ENCODE measurements at places on chromosomes 6 and 20.

GRCh38 chr6:88728756-88729155, 234.7 kb downstream of the RNGTT start:
- DNase-seq = no peak

DNA sequence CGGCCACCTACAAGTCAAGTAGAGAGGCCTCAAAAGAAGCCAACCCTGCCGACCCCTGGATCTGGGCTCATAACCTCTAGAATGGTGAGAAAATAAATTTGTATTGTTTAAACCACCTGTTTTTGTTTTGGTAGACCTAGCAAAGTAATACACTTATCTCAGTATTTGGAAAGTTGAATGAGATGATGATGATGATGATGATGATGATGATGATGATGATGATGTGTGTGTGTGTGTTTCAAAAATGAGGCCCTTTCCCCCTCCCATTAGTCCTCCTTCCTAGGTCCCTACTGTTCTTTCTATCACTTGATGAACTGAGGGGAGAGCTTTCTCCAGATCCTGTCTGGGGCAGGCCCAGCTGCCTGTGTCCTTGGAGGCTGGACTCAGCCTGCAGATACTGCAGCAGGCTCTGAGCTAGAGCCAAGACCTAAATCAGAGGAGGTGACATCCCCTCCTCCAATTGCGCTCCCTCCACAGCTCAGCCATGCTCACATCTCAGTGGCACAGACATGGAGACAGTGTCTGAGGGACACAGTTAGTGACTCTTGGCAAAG, 120.1 kb downstream of the LRFN2 start:
- no peak for DNase-seq

DNA sequence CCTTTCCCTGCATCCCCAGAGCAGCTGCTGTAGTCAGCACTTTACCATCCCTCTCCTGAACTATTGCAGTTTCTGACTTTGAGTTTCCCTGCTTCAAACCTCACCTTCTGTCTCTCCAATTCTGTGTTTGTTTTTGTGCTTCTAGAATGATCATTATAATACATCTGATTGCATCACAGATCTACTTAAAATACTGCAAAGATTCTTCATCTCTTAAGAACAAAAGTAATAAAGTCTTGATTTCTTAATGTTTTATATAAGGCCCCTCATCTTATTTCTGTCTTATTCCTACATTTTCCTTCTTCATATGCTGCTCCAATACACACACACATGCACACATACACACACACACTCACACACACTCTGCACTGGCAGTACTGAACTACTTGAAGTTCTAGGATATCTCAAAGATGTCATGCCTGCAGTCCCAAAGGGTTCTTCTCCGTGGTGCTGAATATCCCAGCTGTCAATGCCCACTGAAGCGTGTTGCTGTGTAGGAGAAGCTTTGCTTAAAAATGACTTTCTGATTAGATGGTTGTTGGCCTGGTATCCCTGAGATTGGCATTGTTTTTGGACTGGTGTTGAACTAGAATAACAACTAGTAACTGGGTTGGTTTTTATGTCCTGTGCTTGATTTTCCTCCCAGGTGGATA, 97.2 kb downstream of the MAP3K4 start:
- DNase-seq = no peak

DNA sequence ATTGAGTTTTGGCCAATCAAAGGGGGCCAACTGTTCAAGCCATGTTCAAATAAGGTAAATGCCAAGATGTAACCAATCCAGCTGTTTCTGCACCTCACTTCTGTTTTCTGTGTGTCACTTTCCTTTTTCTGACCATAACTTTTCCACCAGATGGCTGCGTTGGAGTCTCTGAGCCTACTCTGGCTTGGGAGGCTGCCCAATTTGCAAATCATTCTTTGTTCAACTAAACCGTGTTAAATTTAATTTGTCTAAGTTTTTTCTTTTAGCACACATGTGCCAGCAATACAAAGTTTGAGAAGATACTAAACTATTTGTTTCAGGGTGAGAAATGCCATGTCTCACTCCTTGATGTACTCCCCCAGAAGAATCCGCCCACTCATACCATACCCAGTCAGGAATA, 52.1 kb downstream of the IYD start:
- no peak for DNase-seq

GRCh38 chr20:62159839-62160238, 16.3 kb downstream of the SS18L1 start:
- DNase-seq = no peak

GRCh38 chr6:165931675-165932074, 236.0 kb downstream of the TBXT start:
- DNase-seq = no peak

GRCh38 chr6:166379800-166380199, 2.9 kb downstream of the MPC1 start:
- no peak for DNase-seq

DNA sequence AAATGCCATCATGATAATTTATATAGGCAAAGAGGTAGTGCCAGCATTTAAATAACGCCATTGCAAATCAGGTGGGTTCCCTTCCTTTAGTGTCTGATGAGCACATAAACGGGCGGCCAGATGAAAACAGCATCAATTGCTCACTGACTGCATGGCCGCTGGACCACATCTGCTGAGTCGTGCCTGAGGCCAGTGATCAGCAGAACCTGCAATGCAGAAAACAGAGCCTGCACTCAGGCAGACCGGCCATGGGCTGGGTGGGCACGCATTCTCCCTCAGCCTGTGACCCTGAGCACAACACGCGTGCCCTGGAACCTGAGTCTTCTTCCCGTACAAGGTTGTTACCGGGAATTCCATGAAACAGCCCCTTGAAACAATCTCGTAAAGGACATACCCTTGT, 144.0 kb upstream of the THBS2 start:
- no peak for DNase-seq

DNA sequence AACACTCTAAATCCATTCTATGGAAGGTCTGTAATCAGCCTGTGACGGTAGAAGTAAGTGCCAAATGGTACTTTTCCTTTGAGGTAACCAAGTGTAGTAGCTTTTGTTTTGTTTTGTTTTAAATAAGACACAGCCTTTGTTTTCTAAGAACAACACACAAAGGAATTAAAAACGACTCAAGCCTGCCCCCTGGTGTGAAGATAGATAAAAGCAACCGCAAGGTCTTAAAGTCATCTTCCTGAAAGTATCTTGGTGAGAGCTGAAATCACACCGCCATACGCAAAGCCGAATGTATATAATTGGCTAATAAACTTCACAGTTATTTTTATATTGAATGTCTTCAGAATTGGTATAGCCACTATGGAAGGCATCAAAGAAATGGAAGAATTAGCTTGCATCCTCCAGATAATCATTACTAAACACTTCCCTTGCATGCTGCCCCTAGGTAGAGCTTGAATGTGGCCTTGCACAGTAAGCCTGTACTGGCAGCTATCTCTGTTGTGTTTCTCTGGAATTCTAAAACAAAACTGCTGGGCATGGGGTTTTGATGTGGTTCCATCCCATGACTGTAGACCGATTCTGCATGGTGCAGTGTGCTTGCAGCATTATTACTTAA, 95.6 kb downstream of the LAMP5 start:
- DNase-seq = no peak

DNA sequence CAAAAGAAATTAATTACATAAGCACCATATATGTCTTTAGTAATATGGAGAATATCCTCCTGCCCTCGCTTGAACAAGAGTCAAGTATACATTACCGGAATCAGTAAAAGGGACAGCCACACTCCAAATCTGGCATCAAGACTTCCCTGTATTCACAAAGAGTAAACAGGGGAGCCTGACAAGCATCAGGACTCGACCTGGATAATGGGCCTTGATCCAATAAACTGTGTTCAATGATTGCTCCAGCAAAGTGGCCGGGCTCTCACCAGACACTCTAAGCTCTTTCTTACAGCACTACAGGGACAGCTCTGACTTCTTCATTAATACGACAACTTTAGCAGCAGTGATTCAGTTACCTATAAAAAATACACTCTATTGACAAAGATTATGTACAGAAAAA, 307.9 kb upstream of the POU3F2 start:
- DNase-seq = no peak

GRCh38 chr6:133243723-133244305, 2.7 kb downstream of the EYA4 start:
- DNase-seq = no peak

DNA sequence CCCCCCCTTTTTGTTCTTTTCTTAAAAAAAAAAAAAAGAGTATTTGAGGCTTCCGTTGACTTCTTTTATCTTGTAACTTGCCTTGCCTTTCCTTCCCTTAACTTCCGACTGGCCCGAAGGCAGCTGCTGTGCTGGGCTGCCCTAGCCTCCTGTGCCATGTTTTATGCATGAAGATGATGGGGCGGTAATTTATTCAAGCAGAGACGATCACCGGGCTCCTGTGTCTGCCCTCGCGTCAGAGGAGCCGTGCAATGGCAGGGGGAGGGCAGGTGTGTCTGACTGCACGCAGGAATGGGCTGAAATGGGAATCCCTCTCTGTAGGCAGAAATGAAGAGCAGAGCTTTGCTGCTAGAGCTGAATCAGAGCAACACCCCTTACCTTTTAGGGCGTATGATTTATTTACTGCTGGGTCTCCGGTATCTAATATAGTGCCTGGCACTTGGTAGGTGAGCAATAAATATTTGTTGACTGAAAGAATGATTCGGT, 106.3 kb upstream of the RIPOR2 start:
- DNase-seq = no peak

DNA sequence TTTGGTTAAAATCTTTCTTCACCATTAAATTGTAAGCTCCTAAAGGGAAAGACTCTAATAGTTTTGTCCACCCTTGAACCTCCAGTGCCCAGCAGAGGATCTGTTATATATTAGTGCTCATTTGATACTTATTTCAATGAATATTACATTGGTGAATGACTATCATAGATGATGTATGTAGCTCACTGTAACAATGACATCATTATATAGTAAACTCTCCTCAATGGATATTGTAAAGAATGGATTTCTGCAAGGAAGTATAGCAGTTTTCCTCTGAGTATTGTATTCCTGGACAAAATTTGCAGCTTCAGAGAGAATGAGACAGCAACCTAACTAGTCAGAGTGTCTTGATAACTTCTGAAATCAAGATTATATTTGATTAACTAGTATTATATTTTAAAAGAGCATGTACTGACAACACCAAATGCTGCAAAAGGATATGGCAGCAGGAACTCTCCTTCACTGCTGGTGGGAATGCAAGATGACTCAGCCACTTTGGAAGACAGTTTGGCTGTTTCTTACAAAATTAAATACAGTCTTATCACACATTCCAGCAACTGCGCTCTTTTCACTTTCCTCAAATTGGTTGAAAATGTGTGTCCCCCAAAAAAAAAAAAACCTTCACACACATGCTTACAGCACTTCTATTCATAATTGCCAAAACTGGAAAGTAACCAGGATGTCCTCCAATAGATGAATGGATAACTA, 189.8 kb upstream of the OPRM1 start:
- no peak for DNase-seq

DNA sequence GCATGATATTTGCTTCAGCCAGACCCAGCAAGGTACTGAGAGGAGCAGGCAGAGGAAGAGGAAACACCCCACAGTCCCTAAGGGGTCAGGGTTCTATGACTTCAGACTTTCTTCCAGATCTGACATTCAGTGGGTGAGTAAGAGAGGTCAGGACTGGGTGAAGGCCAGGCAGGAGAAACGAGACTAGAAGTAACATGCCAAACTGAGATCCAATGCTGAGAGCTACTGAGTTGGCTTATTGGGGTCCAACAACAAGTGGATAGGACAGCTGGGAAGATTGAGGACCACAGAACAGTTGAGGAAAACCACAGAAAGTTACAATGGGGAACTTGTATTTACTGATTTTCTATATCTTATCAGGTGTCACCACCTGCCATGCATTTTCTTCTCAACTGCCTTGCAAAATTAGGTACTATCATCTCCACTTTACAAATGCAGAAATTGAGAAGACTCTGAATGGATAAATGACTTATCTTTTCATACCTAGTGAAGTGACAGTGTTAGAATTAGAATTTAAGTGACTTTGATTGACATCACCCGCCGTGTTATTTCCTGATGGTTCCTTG, 43.8 kb upstream of the HIVEP1 start:
- DNase-seq = no peak

DNA sequence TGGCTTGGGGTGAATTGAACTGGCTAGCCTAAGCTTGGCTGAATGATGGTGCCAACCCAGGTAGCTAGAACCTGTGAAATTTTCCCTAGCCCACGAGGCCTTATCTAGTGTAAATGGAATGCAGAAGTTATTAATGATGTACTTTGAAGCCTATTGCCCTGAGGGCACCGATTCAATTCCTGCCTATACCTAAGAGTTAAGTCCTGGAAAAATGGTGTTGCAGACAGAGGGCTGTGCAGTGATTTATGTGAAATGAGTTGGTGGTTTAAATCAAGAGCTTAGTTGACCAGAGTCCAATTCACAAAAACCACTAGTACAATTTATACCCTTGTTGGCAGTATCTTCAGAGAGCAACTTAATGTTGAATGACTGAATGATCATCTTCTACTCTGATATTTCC, 373.8 kb upstream of the JAG1 start:
- no peak for DNase-seq

DNA sequence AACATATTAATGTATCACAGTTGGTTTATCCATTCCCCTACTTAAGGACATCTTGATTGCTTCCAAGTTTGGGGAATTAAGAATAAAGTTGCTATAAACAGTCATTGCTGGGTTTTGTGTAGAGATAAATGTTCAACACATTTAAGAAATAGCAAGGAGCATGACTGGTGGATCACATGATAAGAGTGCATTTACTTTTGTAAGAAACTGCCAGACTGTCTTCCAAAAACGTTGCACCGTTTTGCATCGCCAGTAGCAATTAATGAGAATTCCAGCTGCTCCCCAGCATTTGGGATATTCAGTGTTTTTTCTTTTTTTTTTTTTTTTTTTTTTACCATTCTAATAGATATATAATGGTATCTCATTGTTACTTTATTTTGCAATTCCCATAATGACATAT, 695.7 kb upstream of the GJE1 start:
- DNase-seq = no peak

GRCh38 chr6:107115695-107116327, 496 bp upstream of the BEND3 start:
- DNase-seq = peak; percentile 40

- no peak for DNase-seq
These were observed 10.4 kb downstream of the E2F3 start for GRCh38 chr6:20411953-20412681.

GRCh38 chr6:104003803-104004516, 855.8 kb downstream of the HACE1 start:
- DNase-seq = no peak

- no peak for DNase-seq
These were observed 11.0 kb upstream of the TPD52L1 start for GRCh38 chr6:125142618-125143017.

GRCh38 chr6:45026003-45026516, 302.1 kb upstream of the RUNX2 start:
- no peak for DNase-seq

Data from GM19239 (cell line).